ENCODE measurements at places on chromosomes 1 and 21.

DNA sequence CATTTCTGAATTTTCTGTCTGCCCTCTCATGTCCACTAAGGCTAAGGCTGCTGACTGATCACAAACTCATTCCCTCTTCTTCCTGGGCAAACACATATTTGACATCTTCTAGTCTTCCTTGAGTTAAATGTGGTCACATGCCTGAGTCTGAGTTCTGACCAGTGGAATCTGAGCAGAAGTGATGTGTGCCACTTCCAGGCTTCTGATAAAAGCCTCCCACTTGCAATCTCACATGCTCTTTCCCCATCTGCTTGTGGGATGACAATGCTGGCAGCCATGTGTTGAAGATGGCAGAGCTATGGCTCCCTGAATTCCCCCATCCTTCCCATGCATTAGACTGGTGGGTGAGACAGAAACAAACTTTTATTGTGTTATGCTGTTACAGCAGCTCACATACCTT lies 149.9 kb upstream of the ZNF648 start:
- DNase-seq, result no peak

DNA sequence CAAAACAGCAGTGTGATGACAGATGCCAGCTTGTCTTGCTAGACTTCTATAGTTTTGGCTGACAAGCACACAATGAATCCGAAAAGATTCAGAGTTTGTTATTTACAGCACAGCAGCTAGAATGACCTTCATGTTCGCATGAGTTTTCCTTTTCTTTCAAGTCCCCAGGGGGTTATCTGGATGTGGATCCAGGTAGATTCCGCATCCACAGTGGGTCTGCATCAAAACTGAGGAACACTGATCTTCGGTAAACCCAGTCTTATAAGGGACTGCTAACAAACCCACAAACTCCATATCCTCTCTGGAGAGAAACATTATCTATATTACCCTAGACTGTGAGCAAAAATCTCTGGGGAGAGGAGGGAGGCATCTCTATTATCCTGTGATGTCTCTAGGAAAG lies 69.0 kb upstream of the DEPDC1 start:
- no peak for DNase-seq

- no peak for DNase-seq
These were observed 6.1 kb upstream of the IGFN1 start for GRCh38 chr1:201184307-201185122.

- no peak for DNase-seq
These were observed 92.5 kb upstream of the KRTAP19-8 start for GRCh38 chr21:31130821-31131220.

- DNase-seq, result no peak
These were observed 34.5 kb downstream of the MAN1C1 start for GRCh38 chr1:25651036-25651640.

DNA sequence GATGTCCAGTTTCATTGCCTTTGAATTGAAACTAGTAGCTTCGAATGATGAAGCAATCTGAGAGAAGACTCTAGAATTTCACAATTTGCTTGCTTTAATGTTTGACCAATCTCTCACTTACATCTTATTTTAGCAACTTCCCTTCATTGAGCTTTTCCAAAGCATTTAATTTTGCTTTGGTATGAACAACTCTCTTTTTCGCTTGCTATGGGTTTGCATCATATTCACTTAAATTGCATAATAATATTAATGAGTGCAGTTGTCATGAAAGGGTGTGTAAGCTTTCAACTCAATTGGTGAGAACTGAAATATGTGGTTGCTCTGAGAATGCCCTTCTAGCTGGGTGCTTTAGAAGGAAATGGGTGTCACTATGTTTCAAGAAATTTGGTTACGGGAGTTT lies 309.2 kb downstream of the HLX start:
- DNase-seq, result no peak
